ENCODE measurements at places on chromosomes 12 and 14.

DNA sequence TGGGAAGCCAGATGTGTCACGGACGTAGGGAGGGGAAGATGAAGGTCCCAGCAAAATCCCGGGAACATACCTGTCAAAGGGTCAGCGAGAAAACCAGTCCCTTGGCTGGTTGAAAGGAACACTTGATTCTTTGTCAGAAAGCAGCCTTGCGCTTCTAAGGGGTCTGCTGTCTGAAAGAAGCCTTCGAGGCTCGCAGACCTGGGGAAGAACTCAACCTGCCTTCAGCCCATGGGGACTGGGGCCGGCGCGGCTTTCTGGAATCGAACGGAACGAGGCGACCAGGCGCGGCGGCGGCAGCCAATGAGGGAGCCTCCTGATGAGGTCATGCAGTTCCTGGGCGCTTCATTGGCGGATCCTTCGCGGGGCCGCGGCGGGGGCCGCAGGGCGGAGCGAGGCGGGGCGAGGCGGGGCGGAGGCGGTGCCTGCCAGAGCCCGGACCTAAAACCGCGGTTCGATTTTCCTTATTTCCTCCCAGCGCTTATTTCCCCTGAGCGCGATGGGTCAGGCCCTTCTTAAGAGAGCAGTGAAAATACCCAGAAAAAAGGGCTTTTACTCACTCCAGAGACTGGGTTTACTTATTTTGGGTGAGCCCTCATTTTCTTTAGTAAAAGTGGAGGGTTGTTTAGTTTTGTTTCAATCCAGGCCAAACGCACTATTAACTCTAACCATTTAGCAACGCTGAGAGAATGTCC, 11.8 kb upstream of the TTC7B start:
- peak; percentile 98 for DNase-seq

GRCh38 chr14:77542421-77543239, 44.0 kb upstream of the ISM2 start:
- peak; percentile 42 for DNase-seq

DNA sequence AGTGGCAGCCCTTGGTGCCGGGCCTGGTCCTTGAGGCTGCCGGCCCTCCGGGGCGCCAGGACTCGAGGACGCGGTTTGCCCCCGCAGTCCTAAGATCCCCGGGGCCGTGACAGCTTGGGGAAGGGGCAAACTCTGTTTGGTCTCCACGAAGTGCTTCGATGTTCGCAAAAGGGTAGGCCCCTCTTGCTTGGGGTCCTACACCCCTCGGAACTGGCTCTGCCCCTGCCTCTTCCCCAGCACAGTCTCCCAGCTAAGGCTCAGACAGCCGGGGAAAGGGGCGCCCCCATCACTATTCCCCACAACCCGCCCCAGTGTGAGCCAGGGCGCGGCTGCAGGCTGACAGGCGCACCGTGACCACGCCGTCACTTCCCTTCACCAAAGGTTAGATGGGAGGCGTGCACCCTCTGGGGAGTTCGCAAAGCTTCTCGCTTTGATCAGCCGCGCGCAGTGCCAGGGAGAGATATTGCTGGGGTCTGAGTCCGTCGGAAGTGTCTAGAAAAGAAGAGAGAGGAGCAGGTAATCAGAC, 7.2 kb upstream of the OTX2 start:
- no peak for DNase-seq

GRCh38 chr14:55152052-55152753, 23.2 kb downstream of the LGALS3 start:
- DNase-seq, result no peak

GRCh38 chr14:67240168-67240932, 885 bp upstream of the PALS1 start:
- DNase-seq, result peak; percentile 72

GRCh38 chr12:26274441-26275312, 79.3 kb downstream of the SSPN start:
- peak; percentile 97 for DNase-seq

DNA sequence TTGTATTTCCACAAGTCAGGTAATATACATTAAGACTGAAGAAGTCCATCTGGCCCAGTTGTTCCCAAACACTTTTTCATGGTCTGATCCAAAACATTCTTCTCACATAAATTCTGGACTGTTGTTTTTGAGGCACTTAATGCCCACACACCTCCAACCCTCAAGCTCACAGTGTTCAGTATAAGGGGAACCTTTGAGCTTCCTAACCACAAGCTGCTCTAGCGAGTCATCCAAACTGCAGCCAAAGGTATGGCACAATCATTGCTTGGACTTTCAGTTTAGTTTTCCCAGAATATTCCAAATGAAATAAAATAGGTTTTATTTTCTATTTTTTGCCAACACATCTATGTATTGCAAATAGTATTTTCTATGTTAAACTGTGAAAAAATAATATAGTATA, 103.0 kb downstream of the PUS7L start:
- DNase-seq, result no peak

- DNase-seq, result peak; percentile 28
Measured at GRCh38 chr12:108515916-108516315, 839 bp downstream of the FICD start.

GRCh38 chr12:23704992-23705943, 244.2 kb downstream of the SOX5 start:
- no peak for DNase-seq

GRCh38 chr14:75442166-75442565, 14.3 kb downstream of the JDP2 start:
- DNase-seq, result no peak
